Effector CD4-positive, alpha-beta T cell (primary cell): ENCODE measurements at places on chromosomes 12 and 14.

DNA sequence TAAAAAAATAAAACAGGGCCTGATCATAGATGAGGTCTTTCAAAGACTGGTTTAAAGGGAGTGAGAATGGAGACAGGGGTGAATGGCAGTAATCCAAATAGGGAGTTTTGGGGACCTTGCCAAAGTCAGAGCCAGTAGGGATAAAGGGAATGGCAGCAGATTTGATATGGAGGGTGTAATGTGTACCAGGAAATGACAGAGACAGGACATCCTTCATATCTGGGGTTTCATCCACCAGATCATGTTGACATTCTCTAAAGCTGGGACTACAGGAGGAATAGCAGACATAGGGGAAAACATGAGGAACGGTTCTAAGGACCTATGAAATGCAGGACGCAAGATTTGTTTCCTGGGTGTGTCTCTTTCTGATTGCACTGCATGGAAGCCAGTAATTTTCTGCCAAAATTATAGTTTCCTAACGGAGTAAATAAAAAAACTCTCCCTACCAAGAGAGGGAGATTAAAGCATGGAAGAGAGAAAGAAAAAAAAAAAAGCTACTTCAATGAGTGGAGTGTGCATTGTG is 169.9 kb downstream of the PRKD1 start:
- DNase-seq, result no peak

DNA sequence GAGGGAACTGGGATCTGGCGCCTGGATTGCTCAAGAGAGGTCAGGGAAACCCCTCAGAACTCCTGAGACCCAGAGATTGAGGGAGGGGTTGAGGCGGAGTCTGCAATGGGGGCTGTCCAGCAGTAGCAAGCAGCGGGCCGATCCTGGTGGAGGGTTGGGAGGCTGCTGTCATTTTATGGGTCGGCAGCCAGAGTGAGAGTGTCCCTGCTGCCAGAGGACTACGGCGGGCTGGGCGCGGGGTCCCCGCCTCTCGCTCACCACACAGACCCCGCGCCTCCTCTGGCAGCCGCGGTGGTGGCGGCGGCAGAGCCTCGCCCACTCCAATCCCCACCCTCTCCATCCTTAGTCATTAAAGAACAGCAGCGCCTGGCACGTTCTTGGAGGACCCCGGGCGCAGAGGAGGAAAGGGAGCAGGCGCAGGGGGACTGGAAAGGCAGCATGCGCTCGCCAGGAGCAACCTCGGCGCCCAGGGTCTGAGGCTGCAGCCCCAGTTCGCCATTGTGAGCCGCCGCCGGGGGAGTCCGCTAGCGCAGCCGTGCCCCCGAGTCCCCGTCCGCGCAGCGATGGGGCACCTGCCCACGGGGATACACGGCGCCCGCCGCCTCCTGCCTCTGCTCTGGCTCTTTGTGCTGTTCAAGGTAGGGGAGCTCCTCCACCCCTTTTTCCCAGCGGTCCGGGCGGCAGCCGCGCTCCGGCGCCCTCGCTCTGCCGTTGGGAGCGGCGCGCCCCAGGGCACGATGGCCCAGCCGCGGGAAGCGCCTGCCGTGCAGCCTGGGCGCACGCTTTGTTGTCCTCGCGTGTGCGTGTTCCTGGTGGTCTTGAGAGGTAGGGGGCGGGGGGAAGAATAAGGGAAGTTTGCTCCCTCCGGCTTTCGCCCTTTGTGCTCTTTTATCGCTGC is at the start of gene PTPRO:
Gene PTPRO, plus strand, starts transcription at position 345 of the 898 bp plus-strand sequence.
- no peak for DNase-seq

- no peak for DNase-seq
Observed at GRCh38 chr14:103480595-103480994, 42.0 kb downstream of the CKB start.

DNA sequence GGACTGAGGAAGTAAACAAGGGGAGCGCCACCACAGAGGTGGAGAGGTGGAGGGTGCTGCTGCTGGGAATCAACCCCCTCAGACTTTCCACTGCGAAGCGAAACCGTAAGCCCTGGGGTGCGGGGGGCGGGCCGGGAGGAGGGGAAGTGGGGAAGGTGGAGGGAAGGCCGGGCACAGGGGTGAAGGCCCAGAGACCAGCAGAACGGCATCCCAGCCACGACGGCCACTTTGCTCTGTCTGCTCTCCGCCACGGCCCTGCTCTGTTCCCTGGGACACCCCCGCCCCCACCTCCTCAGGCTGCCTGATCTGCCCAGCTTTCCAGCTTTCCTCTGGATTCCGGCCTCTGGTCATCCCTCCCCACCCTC is at the start of gene LAG3:
Gene LAG3, plus strand, starts transcription at position 190 of the 365 bp plus-strand sequence. CDS start 333 bp downstream, outside the sequence.
- no peak for DNase-seq

GRCh38 chr12:68349220-68349621 is 17.1 kb upstream of the MDM1 start:
- DNase-seq, result no peak

GRCh38 chr14:30223385-30223785 is 295.7 kb upstream of the PRKD1 start:
- DNase-seq, result no peak

DNA sequence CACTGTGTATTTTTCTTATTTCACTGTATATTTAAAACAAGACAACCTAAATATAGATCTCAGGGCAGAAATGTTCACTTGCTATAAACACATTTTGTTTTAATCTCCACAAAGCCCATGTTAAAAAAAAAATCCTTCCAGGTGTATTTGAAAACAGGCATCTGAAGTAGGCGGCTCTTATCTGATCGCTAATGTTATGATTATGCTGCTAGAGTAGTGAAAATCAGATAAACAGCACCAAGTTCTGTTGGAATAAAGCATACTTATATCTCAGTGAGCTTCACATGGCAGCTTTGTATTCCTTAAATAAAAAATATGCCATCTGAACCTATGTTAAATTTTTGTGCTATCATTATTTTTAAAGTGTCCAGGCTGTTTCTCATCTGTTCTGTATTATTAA is 47.6 kb upstream of the PZP start:
- DNase-seq, result no peak

DNA sequence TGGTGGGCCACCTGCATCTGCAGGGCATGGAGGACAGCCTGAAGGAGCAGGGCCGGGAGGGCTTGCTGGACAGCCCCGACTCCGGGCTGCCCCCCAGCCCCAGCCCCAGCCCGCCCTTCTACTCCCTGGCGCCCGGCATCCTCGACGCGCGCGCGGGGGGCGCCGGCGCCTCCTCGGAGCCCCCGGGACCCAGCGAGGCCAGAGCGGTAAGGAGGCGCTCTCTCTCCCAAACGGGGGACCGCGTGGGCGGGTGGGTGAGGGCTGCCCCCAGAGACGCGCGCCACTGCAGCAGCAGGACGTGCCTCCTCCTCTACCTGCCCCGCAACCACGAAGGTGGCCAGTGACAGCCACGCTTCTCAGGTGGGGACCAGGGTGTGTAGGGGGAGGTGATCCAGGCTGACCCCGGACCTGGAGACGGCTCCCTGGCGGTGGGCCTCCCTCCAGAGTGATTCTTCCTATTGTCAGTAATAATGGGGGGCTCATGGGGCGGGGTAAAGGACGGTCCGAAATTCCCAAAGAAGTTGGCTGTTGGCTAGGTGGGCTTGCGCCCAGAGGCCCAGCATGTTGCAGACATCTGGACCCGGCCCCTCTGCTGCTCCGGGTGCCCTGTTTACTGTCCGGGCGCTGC is 652 bp downstream of the RFLNA start:
- DNase-seq, result no peak

- DNase-seq, result no peak
Observed at GRCh38 chr12:52976574-52977071, 27.7 kb downstream of the KRT18 start.

DNA sequence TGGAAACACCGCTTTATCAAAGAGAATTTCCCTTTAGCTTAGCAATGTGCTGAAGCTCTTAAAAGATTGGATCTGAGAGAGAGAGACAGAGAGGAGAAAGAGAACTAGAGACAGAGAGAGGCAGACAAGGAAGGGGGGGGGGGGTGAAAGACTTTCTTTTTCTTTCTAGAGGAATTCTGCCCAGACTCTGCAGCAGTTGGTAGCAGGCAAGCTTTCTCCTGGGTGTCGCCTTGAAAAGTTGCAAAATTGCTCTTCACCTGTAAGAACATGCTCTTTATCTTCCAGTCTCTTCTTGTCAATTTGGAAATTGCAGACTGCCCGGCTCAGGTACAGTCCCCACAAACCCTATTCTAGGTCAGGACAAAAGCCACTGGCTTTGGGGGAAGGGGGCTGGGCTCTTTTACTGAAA is 2.9 kb upstream of the OTX2 start:
- DNase-seq, result no peak

- no peak for DNase-seq
Observed at GRCh38 chr12:130958557-130959140, 4.9 kb downstream of the ADGRD1 start.

DNA sequence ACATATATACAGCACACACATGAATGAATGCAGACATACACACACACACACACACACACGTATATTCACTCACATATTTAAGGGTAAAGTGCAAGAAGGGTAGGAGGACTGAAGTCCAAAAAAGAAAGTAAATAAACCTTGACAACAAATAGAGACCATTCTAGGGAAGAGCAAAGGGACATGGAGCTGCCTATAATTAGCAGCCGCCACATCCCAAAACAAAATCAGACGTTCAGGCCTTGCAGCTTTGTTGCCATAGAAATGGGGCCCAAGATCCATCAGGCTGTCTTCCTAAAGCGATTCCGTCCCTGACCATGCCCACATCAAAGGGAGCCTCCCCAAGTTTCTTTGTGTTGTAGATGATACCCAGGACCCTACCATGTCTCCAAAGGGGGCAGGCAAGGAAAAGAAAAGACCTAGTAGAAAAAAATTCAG is 703.5 kb upstream of the TBX3 start:
- no peak for DNase-seq

- DNase-seq, result no peak
Observed at GRCh38 chr12:132664206-132665148, 22.7 kb downstream of the POLE start.

GRCh38 chr12:6950811-6951540 is at the start of gene PTPN6:
Gene PTPN6, plus strand, starts transcription at chr12:6951356. Its CDS starts 157 bp downstream, at chr12:6951513.
- no peak for DNase-seq

GRCh38 chr12:57764662-57765002 is 2.2 kb downstream of the CYP27B1 start:
- DNase-seq, result no peak

GRCh38 chr12:45504316-45505010 is 225.0 kb upstream of the ARID2 start:
- no peak for DNase-seq

DNA sequence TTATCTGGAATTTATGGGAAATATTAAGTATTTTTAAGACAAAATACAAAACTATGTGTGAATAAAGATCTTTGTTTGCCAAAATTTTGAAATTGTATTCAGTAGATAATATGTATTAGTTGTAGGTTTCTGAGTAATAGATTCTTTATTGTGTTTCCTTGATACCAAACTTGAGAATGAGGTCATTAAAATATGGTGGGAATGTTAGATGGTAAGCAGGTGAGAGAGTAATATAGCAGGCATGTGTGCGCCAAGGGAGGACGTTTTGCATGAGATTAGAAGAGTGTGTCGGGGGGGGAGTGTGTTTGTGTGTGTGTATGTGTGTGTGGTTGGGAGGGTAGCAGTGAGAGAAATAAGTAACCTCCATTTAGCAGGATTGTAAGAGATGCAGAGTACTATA is 376.5 kb downstream of the NPAS3 start:
- no peak for DNase-seq
